ENCODE measurements at places on chromosomes 11 and 22.

DNA sequence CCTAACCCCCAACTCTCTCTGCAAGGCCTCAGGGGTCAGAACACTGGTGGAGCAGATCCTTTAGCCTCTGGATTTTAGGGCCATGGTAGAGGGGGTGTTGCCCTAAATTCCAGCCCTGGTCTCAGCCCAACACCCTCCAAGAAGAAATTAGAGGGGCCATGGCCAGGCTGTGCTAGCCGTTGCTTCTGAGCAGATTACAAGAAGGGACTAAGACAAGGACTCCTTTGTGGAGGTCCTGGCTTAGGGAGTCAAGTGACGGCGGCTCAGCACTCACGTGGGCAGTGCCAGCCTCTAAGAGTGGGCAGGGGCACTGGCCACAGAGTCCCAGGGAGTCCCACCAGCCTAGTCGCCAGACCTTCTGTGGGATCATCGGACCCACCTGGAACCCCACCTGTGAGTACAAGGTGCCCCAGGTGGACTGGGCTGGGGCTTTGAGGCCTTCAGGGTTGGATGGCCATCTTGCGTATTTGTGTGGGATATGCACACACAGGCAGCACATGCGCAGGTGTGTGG lies at the start of gene BEST1:
Gene BEST1 (plus strand): TSS at position 317 of the 513 bp plus-strand sequence. CDS start 1,456 bp downstream, outside the sequence.
- DNase-seq = no peak

DNA sequence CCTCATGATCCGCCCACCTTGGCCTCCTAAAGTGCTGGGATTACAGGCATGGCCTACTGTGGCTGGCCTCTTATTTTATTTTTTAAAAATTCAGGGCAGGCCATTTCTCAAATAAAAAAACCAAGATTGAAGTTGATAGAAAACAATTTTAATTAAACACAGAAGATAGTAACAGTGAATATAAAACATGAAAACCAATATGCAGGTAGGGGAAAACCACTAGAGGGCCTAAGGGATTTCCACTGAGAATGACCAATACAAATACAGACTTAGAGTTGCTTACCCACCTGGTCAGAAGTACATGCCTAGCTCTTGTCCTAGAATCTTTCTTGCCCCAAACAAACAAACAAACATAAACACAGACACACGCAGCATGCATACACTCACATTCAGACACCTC lies 1.7 kb upstream of the RTCB start:
- DNase-seq = no peak

DNA sequence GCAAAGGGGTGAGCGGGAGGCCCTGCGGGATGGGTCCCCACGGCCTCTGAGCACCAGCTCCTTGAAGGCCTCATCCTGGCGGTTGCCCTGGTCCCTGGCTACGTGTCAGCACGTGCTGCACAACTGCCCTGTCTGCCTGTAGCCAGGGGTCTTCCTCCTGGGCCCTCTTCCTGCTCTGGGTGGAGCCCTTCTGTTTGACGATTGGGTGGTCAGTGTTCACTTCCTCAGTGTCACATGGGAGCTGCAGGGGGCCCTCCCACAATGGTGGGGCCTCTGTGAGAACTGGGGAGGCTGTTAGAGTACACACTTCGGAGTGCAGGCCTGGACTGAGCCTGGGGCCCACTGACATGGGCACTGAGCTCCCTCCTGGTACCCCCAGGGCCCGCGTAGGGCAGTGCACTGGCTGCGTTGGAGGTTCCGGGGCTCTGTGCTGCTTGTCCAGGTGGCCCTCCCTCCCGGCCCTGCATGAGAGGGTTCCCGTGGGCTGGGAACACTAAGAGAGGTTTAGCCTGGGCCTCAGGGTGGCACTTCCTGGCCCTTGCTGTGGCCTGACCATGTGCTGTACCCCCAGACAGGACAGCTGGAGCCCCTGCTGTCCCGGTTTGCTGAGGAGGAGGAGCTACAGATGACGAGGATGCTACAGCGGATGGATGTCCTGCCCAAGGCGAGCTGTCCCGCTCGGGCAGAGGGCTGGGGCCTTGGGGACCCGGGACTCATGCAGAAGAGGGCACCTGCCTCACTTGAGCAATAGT lies 13.8 kb downstream of the DGCR6L start:
- no peak for DNase-seq

DNA sequence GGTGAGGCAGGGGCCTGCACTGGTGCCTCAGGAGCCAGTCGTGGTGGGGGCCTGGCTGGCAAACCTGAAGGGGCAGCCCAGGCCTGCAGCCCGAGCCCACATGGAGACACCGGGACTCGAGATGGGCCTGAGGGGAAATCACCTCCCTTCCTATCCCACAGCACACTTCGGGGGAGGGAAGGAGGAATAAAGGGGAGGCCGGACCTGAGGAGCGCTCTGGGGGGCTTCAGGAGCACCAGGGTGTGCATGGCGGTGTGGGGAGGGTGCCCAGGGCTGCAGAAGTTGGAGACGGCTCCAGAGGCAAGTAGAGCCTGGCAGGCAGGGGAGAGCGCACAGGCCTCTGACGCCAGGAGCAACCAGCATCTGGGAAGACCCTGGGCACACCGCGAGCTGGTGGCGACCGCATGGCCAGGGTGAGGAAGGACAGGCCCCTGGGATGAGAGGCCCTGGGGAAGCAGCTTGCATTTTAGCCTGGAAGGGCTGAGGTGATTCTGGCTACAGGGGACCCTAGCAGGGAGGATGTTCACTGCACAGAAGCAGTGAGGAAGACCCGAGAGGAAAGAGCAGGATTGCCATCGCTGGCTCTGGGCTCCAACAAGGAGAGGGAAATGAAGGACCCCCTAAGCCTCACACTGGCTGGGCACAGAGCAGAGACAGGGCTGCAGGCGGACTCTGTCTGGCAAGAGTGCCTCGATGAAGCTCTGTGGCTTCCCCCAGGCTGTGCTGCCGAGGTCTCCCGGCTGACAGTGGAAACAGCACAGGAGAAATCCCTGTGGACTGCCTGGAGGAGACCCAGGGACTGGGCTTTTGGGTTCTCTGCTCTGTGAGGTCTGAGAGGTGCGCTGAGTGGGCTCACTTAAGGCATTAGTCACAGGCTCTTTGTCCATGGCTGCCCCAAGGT lies 457.7 kb downstream of the BRD1 start:
- DNase-seq = no peak

GRCh38 chr11:43756575-43756974 lies 76.0 kb downstream of the HSD17B12 start:
- DNase-seq = no peak

DNA sequence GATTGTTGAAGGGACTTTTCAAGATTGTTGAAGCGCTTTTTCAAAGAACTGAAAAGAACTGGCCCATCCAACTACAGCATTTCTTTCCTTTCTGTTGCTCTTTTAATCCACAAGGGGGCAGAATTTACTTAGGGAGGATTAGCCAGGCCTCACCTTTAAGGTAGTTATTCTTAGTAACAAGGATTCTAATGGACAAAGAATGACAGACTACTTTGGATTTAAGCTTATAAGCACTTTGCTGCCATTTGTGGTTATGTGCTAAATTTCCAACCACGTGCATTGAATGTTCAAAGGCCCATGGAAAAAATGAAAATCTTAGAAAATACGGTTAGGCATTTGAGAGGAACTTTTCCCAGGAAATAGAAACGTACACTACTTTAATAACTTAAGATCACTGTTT lies 49.5 kb upstream of the HSPA8 start:
- no peak for DNase-seq

GRCh38 chr11:93648158-93648557 lies 13.3 kb upstream of the CEP295 start:
- DNase-seq = no peak

Measured in stimulated activated CD8-positive, alpha-beta memory T cell treated with anti-CD3 and anti-CD28 coated beads, Interleukin-4, amount 100 ng/mL, for 48 hours (primary cell).